Activated CD8-positive, alpha-beta T cell treated with anti-CD3 and anti-CD28 coated beads, Interleukin-2, amount 10 ng/mL, durations not matched to agents 7 days and 5 days (primary cell): ENCODE measurements at places on chromosomes 7 and 10. TPM values are rescaled to one million over a fixed set of nuclear protein-coding genes. Genes with fewer than 3 reads are reported as not detected.

Gene CYP26C1
- total RNA-seq = 0.10 TPM

Gene NUTM2D
- 1.6 TPM for total RNA-seq

Gene MSS51
- total RNA-seq = 2.9 TPM

Gene ATP6V0A4
- not detected for total RNA-seq

Gene BHLHA15
- not detected for total RNA-seq

Gene LRRC18
- 0.16 TPM for total RNA-seq

Gene STRIP2
- 6.6 TPM for total RNA-seq

Gene RTKN2
- total RNA-seq = 2.6 TPM

DNA sequence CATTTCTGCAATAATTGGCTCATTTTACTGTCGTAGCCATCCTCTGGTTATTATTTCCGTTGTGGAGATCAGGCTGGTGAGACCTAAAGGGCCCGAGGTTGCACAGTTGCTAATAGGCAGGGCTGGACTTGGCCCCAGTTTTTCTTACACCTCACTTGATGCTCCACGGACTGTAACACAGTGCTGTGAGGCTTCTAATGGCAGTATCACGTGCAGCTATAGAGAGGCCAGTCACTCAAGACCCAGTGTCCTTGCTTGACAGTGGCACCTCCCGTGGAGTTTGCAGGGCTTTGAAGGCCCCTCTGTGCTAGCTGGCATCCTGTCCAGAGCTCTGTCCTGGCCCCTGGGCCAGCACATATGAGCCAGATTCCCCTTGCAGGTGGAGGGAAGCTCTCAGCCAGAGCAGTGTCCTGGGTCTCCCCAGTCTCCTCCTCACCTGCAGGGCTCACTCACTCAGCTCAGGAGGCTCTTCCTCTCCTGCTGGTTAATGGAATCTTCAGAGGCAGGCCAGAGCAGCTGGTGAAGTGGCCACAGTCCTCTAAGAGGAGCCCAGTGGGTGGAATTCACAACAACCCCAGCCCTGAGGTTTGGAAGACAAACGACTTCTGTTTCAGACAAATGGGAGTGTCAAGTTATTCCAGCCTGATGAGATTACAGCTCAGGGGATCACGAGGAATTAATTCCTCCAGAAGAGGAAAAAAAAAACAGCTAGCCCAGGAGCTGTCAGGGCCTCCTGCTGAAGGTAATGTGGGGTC, 114.2 kb upstream of the FAM180A start:
- DNase-seq = no peak

GRCh38 chr10:124149189-124150042, 56.0 kb upstream of the CHST15 start:
- no peak for DNase-seq

- DNase-seq = no peak
These were observed 51.0 kb downstream of the HHEX start for GRCh38 chr10:92740762-92741161.

DNA sequence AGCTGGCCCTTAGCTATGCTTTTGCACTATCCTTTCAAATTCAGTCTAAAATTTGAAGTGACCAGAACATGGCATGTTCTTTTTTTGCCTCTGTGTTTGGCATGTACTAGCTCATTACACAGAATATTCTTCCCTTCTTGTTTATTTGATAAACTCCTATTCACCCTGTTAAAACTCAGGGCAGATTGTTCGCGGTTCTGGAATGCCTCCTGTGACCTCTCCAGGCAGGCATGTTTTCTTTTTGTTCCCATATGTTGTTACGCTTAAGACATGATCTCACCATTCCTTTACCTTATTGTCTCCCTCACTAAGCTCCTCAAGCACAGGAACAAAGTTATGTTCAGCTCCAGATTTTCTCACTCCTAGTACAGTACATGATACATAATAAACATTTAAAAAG, 181.7 kb downstream of the CCSER2 start:
- no peak for DNase-seq

GRCh38 chr10:77531441-77532001, 106.1 kb downstream of the KCNMA1 start:
- DNase-seq = no peak

- no peak for DNase-seq
These were observed 188.9 kb upstream of the CXCL12 start for GRCh38 chr10:44573821-44574220.

DNA sequence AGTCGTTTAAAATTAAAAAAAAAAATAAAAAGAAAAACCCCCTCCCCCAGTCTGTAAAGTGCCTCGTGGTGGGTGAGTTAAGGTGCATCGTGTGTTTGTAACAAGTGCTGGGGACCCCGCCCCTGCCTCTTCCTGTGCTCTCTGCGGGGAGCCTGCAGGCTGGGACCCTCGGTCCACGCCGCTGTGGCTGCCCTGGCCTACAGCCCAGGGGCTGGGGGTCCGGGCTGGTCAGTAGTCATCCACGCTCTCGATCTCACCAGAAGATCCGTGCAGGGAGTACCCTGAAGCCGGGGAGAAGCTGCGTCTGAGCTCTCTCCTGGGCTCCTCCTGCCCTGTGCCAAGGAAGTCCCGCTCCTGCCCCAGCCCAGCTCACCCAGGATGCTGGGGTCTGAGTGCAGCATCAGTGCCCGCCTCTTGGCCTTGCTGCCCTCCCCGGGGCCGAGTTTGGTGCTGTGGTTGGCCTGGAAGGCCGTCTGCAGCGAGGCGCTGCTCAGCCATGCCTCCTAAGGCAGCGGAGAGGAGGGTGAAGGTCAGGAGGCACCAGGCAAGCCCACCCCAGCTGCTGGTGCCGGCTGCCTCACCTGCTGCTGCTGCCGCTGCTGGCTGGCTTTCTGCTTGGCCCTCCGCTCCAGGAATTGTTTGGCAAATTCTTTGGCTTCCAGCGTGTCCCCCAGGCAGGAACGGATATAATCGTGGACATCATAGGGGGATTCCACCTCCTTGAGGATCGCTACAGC, 8.1 kb downstream of the GNB2 start:
- no peak for DNase-seq

DNA sequence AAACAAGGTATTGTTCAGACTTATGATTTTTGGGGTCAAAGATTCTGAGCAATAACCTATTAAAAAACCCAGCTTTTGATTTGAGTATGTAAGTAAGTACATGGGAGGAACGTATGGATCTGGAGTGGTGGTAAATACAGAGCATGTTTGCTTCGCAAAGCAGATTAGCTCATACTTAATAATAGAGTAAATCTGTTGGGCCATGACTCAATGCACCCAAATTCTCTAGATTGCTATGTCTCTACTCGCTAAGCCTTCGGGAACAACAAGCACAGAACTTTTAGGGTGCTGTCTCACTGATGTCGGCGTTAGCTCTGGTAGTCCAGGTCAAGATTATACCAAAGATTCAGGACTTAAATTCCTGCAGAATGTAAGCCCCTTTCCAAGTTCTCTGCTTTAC, 807 bp upstream of the MINPP1 start:
- DNase-seq = no peak

- DNase-seq = no peak
These were observed 19.3 kb upstream of the ZNF680 start for GRCh38 chr7:64581926-64582894.
